DMS 273 treated with DMSO at 0.1 percent for 48 hours (cell line): ENCODE measurements at places on chromosomes 6 and 20.

DNA sequence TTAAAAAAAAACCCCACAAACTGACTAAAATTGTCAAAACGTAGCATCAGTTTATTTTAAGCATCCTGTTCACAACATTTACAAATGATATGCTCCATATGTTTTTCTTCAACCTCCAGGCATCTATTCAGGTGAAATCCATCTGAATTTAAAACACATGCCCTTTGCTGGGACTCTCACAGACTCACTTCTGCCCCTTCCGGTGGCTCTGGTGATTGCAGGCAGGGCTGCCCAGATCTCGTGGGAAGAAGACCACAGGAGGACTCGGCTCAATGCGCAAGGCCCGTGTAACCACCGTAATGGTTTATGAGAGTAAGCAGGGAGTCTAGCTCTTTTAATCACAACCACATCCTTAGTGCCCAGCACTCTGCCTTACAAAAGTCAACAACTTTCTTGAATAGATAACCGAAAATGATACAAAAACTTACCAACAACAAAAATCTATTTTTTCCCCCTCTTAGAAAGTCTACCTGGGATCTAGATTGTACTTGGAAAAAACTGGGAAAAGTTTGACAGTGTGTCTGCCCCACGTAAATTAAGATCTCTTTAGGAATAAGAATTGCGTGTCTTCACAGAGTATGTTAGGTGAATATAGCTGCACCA, 139.1 kb downstream of the KIF16B start:
- no peak for DNase-seq

- no peak for DNase-seq
Measured at GRCh38 chr6:143333081-143333480, 117.4 kb downstream of the ADAT2 start.

- DNase-seq, result no peak
Measured at GRCh38 chr6:53998303-53998702, 112.9 kb upstream of the MLIP start.

DNA sequence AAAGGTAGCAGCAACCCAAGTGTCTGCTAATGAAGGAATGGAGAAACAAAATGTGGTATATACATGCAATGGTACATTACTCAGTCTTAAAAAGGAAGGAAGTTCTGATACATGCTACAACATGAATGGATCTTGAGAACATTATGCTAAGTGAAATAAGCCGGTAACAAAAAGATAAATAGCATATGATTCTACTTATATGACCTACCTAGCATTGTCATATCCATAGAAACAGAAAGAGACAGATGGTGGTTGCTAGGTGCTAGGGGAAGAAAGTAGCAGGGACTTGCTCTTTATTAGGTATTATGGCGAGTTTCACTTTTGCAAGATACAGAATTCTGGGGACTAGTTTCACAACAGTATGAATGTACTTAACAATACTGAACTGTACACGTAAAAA, 46.6 kb downstream of the UBR2 start:
- no peak for DNase-seq

- DNase-seq, result no peak
Measured at GRCh38 chr6:157760137-157760536, 62.9 kb upstream of the SNX9 start.

GRCh38 chr6:147821295-147821897, 312.9 kb downstream of the SAMD5 start:
- no peak for DNase-seq

- no peak for DNase-seq
Measured at GRCh38 chr6:16305246-16305725, 66.9 kb downstream of the GMPR start.

DNA sequence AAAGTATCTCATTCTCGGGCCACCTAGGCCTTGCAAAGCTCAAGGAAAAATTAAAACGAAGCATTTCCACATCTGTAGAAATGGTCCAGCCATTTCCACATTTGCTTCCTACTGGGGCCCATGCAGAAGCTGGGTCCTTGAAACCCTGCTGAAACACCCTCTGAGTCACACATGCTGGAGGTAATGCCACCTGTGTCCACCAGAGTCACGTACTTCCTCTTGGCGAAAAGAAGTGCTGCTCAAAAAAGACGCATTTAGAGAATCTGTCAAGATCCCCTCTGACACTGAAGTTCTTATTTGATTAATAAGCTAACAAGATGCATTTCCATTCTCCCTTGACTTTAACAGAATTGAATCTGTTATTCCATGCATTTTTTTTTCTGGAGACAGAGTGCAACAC, 423.2 kb downstream of the PREX1 start:
- no peak for DNase-seq

- DNase-seq, result no peak
Measured at GRCh38 chr6:151012321-151013294, 147.1 kb downstream of the MTHFD1L start.

- no peak for DNase-seq
Measured at GRCh38 chr20:1854246-1854645, 41.0 kb upstream of the SIRPA start.

GRCh38 chr6:133160536-133160935, 80.6 kb upstream of the EYA4 start:
- no peak for DNase-seq

DNA sequence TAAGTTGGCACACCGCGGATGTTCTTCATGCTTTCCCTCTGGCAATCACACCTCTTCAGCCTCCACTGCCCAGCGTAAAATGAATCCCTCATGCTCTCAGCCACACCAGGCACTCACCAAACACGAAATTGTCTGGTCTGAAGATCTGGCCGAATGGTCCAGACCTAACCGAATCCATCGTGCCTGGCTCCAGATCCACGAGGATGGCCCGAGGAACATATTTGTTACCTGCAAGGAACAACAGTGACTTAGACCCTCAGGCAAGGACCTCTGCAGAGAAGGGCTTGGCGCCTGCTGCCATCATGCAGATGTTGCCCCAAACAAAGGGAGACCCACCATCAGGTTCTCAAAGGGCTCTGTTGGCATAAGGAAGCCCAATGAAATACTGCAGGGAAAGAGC, 1.4 kb downstream of the TUBB2B start:
- DNase-seq, result no peak

- DNase-seq, result no peak
Measured at GRCh38 chr20:36314734-36315544, 8.8 kb downstream of the DLGAP4 start.

DNA sequence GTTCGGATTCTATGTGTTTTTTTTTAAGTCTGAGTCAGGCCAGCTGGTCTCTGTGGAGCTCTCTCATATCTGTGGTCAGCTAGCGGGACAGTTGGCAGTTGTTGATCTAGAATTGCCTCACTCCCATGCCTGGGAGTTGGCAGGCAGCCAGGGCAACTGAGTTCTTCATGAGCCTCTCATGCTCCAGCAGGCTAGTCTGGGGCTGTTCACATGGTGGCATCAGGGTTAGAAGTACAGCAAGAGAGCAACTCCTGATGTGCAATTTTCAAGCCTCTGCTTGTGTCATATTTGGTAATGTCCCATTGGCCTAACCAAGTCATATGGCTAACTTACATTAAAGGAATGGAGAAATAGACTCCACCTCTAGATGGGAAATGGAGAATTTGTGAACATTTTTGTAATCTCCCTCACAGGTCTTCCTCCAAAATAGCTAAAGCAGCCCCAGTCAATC, 6.7 kb upstream of the IFT52 start:
- DNase-seq, result no peak

DNA sequence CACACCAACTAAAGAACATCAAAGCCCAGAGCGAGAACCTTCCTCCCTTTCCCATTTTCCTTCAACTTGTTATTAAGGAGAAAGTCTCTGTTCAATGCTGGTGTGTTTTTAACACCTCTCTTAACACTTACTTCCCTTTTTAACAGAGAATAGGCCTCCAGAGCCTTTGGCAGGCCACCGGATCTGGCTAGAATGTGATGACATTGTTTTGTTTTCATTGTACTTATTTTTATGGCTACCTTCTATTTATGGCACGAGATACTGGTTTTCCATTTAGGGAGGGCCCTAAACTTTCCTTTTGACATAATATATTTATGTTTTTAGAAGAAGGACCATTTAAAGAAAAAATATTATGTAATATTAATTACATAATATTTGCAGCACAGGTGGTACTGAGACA, 21.6 kb downstream of the TCF15 start:
- DNase-seq, result no peak

- DNase-seq, result no peak
Measured at GRCh38 chr6:129628101-129628815, 81.7 kb downstream of the ARHGAP18 start.

DNA sequence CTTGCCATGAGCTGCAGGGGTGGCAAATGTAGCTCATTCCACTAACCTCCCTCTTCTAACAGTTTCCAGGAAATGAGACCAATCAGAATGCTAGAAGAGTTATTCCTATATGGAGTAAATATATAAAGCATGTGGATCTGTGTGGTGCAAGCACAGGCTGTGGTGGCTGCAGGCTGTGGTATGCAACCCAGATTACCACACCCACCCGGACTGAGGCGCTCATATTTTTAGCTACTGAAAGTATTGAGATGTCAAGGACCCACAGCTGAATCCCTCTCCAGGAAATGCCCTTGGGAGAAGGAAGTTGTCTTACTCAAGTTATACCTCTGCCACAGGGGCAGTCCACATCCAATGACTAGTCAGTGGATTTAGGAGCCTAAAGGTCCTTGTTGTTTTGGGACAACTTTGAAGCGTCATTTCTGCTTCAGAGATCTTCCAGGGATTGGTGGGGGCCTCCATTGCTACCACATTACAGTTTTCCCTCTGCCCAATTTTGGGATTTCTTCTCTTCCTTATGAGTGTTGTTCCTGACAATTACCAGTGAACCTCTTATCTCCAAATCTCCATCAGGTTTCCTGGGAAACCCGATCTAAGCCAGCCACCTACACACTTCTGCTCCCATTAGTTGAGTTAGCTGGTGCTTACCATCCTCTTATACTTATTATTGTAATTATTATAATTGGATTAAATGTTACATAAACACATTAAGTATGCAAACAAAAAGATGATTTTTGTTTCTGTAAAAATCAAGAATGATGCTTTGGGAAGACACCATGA, 12.1 kb upstream of the REPS1 start:
- no peak for DNase-seq

- DNase-seq, result no peak
Measured at GRCh38 chr6:3535776-3536435, 79.1 kb upstream of the SLC22A23 start.

DNA sequence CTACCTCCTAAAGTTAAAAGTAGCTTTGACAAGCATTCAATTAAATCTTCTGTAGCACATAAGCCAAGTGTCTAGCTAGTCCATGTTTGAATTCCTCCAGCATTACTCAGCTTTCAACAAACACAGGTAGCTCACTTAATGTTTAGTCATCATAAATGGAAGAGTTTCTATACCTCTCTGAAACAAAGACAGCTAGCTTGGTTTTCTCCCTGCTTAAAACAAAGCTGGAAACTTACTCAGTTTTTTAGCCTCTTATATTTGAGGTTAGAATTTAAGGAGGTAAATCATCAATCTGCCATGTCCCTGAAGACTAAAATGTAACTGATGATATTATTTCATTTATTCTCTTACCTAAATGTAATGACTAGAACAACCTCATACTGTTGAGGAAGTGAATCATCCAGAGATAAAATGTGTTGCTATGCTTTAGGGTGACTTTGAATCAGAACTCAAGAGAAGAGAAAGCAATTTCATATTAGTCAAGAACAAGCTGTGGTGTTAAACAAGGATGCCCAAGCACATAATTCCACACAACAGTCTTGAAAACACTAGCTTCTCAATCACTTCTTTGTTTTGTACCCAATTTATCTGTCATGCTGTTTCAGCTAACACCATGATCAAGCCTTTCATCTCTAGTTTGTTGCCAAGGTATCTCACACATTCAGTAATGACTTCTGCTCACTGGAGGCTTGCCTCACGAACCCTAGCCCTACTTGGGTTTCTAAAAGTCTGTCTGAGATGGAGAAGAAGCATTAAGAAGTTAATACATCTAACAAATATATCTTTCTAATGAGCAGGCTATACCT, 251.9 kb downstream of the EPM2A start:
- no peak for DNase-seq

GRCh38 chr6:35415065-35415891, 36.9 kb upstream of the FANCE start:
- peak; percentile 47 for DNase-seq

GRCh38 chr6:20365456-20365855, 36.2 kb upstream of the E2F3 start:
- no peak for DNase-seq

DNA sequence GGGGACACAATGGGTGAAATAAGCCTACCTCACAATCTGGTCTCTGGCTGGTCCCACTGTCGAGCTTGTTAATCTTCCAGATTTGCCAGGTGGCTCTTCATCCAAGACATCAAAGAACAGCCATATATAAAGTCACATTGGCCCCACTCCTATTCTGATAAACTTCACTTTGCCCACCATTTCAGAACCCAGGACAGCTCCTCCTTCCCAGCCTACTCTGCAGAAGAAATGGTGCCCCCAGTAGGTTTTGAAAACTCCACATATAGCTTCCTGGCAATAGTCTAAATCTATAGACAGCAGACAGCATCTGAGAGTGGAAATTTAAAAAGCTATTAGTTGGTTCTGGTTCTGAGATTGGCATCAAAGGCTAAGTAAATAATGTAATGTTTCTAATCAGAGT, 143.1 kb upstream of the PCSK2 start:
- DNase-seq, result no peak

GRCh38 chr6:31737315-31737990, 1.1 kb upstream of the CLIC1 start:
- DNase-seq, result no peak

DNA sequence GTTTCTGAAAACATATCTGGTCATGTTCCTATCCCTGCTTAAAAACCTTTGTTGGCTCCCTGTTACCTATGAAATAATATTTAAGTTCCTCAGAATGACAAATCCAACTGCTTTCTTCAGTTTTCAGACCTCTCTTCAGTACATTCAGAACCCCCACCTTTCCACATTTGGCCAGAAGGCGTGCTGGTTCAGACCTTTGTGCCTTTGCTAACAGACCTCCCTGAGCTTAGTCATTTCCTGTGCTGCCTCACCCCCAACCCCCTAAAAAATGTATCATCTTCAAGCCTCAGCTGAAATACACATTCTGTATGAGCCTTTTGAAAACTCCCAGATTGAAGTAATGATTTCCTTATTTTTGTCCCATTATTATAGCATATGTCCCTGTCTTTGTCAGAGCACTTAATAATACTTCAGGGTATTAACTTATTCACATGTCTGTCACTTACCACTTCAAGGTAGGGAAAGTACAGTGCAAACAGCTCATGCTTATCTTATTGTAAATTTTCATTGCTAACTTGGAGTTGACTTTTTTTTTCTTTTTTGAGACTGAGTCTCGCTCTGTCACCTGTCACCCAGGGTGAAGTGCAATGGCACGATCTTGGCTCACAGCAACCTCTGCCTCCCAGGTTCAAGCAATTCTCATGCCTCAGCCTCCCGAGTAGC, 19.7 kb downstream of the FAM217A start:
- no peak for DNase-seq

DNA sequence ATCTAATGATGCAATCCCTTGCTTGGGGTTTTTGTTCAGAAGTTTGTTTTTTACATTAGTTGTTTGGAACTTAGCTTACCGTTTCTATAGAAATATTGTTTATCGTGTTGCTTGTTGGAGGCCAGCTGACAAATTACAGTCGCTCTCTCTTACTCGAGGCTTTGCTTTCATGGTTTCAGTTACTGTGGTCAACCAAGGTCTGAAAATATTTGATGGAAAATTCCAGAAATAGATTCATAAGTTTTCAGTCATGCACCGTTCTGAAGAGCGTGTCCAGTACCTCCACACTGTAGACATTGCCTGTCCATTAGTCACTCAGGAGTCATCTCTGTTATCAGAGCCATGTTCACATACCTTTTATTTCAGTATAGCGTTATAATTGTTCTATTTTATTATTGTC, 47.9 kb downstream of the DEK start:
- DNase-seq, result no peak

GRCh38 chr6:22737331-22737730, 168.0 kb downstream of the HDGFL1 start:
- DNase-seq, result peak; percentile 1

- no peak for DNase-seq
Measured at GRCh38 chr20:51616060-51616459, 73.5 kb upstream of the NFATC2 start.
